AML-193 (cell line): ENCODE measurements at places on chromosomes 1 and 21.

- no peak for DNase-seq
Measured at GRCh38 chr1:61337441-61337951, 255.1 kb downstream of the NFIA start.

DNA sequence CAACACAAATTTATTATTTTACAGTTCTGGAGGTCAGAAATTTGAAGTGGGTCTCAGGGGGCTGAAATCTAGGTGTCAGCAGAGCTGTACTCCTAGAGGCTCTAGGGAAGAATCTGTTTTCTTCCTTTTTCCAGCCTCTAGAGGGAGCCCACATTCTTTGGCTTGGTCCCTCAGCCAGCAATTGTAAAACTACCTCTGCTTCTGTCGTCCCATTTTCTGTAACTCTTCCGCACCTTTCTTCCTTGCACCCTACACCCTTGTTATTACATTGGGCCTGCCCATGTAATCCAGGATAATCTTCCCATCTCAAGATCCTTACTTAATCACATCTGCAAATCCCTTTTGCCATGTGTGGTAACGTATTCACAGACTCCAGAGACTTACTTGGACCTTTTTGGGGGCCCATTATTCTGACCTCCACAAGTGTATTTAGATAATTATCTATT is 24.8 kb upstream of the THEM4 start:
- DNase-seq = peak; percentile 52

- no peak for DNase-seq
Measured at GRCh38 chr1:226233293-226233692, 9.8 kb downstream of the MIXL1 start.

- peak; percentile 24 for DNase-seq
Measured at GRCh38 chr1:94025383-94026340, 95.3 kb downstream of the ABCA4 start.

DNA sequence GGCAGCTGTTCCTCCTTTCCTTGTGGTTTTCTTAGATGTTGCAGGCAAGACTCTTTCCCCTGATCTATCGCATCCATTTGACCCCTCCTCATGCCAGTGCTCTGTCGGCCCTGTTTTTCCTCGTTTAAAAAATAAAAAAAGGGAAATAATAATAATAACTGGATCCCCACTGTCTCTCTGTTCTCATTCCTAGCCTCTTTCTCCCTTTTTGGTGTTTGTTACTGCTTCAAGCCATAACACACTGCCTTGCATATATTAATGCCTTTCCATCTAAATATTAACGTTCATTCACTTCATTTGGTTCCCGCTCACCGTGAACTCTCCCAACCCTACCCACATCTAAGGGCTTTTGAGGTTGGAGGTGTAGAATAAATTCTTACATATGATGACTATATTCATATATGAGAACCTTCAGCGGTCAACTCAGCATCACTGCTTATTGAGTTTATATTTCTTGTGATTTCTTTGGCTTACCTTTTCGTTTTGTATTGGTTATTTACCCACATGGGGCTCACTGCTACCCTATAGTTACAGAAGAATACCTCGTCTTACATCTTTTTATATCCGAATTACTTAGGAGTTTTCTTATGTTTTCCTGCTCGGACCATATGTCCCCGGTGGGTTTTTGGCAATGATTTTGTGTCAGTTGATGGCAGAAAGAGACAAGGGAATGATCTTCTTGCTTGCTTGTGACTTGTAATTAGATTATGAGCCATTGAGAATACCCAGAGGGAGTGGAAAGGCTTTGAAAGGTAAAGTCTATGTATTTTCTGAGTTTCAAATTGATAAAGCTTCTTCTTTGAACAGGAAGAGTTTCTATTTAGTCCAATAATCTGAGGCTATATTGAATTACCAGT is 805 bp downstream of the ATG4C start:
- DNase-seq = peak; percentile 55

DNA sequence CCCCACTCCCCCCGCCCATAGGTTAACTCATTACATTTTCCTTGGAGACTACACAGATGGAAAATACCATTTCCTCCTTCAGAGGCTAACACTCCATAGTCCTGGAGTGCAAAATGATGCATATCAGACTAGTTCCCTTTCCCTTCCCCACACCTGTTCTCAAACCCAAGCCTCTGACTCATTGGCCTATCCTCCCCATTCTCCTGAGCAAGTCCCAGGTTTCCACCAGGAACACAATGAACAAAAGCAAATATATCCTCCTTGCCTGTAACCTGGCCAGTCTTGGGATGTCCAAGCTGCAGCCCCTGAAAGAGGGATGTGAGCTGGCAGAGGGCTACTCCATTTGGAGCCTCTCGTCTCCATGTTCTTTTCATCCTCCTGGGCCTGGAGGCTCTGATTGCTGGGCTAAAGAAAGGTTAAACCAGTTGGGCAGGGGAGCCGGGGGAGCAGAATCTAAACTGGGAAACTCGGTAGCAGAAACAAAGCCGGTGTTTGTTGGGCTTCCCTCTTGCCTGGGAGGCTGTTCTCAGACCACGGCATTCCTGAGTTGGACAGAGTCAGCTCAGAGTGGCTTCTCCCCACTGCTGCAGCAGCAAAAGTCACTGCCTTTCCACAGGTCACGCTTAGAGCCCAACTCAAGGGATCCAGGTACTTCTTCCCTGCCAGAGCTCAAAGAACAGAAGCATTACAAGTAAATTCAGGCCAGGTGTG is 13.9 kb downstream of the SSR2 start:
- no peak for DNase-seq

DNA sequence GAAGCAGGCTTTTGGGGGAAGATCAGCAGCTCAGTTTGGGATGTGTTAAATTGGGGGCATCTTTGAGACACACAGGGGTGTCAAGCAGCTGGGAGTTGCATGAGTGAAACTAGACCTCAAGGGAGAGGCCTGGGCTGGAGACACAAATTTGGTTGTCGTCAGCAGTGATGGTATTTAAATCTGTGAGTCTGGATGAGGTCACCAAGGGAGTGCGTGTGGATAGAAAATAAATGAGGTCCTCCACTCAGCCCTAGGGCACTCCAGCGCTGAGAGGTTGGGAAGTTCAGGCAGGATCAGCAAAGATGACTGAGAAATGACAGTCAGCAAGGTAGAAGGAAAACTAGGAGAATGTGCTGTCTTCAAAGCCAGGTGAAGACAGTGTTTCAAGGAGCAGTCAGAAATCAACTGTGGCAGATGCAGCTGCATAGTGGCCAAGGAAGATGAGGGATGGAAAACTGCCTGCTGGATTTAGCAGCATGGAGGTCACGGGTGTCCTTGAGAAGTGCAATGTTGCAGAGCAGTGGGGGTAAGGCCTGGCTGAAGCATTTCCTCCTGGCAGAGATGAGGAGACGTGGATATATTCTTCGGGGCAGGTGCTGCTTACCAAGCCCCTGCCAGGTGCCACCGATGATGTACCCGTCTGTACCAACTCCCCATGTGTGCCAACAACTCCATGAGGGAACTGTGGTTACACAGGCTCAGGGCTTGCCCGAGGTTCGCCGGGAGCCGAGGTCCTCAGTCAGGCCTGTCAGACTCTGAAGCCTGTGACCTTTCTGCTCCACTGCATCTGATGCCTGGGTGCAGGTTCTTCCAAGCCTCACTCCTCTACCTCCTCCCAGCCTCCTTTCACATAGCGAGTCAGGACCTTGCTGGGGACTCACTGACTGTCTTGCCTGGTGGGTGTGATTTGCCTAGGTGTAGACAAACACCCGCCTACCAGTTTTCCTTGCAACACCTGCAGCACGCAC is 11.3 kb downstream of the MAP7D1 start:
- DNase-seq = no peak

DNA sequence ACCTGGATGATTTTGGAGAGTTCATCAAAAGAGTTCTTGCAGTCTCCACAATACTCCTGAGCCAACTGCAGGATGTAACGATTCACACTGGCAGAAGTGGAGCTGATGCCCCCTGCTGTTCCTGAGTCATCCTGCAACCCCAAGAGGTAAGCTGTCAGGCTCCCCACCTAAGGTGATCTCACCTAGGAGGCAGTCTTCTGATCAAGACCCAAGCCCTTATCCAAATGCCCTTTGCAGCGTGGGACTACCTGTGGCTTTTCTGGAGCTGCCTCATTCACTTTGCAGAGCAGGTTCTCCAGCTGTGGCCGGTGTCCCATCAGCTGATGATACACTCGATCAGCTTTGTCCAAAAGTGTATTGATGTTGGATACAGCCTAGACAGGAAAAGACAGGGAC is 96.4 kb downstream of the UBR4 start:
- DNase-seq = peak; percentile 28

GRCh38 chr1:196976278-196976677 is 1.1 kb upstream of the CFHR5 start:
- DNase-seq = no peak

GRCh38 chr1:227174164-227174563 is 144.1 kb downstream of the CDC42BPA start:
- DNase-seq = no peak

GRCh38 chr1:157949074-157949354 is 44.4 kb upstream of the KIRREL1 start:
- no peak for DNase-seq

DNA sequence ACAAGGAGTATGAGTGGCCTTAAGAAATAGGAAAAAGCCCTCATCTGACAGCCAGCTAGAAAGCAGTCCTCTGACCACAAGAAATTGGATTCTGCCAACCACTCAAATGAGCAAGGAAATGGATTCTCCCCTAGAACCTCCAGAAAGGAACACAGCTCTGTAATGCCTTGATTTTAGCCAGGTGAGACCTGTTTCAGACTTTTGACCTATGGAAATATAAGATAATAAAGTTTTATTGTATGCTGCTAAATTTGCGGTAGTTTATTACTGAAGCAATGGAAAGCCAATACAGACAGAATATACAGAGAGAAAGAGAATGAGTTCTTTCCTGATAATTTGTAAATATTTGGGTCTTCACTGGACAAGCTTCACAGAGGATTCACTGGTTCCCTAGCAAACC is 28.8 kb upstream of the SELE start:
- no peak for DNase-seq

- no peak for DNase-seq
Measured at GRCh38 chr21:28607545-28607944, 385.1 kb downstream of the LTN1 start.

GRCh38 chr1:97999320-97999719 is 78.5 kb upstream of the DPYD start:
- DNase-seq = no peak
